ENCODE measurements at places on chromosomes 1 and 21. TPM values are rescaled to one million over a fixed set of nuclear protein-coding genes. Genes with fewer than 3 reads are reported as not detected.

SH2D1B gene
- 0.10 TPM for total RNA-seq

CLDN17 gene
- total RNA-seq, result not detected

OR2L3 gene
- 0.11 TPM for total RNA-seq

CRABP2 gene
- 482 TPM for total RNA-seq

SPRR2E gene
- total RNA-seq, result not detected

FOXO6 gene
- 2.3 TPM for total RNA-seq

TSSK3 gene
- 2.4 TPM for total RNA-seq

UAP1 gene
- 52.5 TPM for total RNA-seq

C1orf198 gene
- total RNA-seq, result 51.1 TPM

TRIM45 gene
- 12.9 TPM for total RNA-seq

PLEKHG5 gene
- 19.6 TPM for total RNA-seq

WNT4 gene
- 35.0 TPM for total RNA-seq

ANGPTL1 gene
- total RNA-seq, result 15.3 TPM

PTPN22 gene
- 0.33 TPM for total RNA-seq

CD1D gene
- 1.6 TPM for total RNA-seq

TLR5 gene
- 3.0 TPM for total RNA-seq

ZNF593OS gene
- not detected for total RNA-seq

CAMK1G gene
- 2.1 TPM for total RNA-seq

MYBPH gene
- total RNA-seq, result 0.06 TPM

ATAD3B gene
- 19.7 TPM for total RNA-seq

SLC9C2 gene
- 1.3 TPM for total RNA-seq

NBPF6 gene
- not detected for total RNA-seq

SLC44A5 gene
- total RNA-seq, result 13.1 TPM

OLIG2 gene
- 44.0 TPM for total RNA-seq

RGS18 gene
- 8.4 TPM for total RNA-seq

EDN2 gene
- not detected for total RNA-seq

F11R gene
- 23.7 TPM for total RNA-seq

GBP2 gene
- 2.3 TPM for total RNA-seq

HES4 gene
- total RNA-seq, result 77.1 TPM

LPAR3 gene
- 17.6 TPM for total RNA-seq

CDC20 gene
- 11.1 TPM for total RNA-seq

SLC30A10 gene
- total RNA-seq, result 19.6 TPM

CFAP45 gene
- 1.3 TPM for total RNA-seq

B3GALT2 gene
- total RNA-seq, result 42.8 TPM

KIF17 gene
- 3.9 TPM for total RNA-seq

EPHB2 gene
- total RNA-seq, result 22.2 TPM

LCE7A gene
- not detected for total RNA-seq

KANK4 gene
- 23.8 TPM for total RNA-seq

GNAT2 gene
- total RNA-seq, result not detected

LCE1B gene
- not detected for total RNA-seq

COA6 gene
- total RNA-seq, result 26.4 TPM

FGR gene
- 8.5 TPM for total RNA-seq

CDC73 gene
- 44.0 TPM for total RNA-seq

CD2 gene
- total RNA-seq, result not detected

CD48 gene
- total RNA-seq, result 9.4 TPM

Data from spinal cord (tissue), 10 donors.